ENCODE measurements at places on chromosomes 5 and 9. TPM values are rescaled to one million over a fixed set of nuclear protein-coding genes. Genes with fewer than 3 reads are reported as not detected.

The SEMA5A gene
- 6.4 TPM for total RNA-seq

The NTRK2 gene
- under 0.01 TPM for total RNA-seq

The HABP4 gene
- 19.3 TPM for total RNA-seq

The ASPN gene
- not detected for total RNA-seq

The KCNMB1 gene
- total RNA-seq = not detected

The C9orf40 gene
- 7.3 TPM for total RNA-seq

The TRIM41 gene
- 12.2 TPM for total RNA-seq

The POU4F3 gene
- not detected for total RNA-seq

The CDX1 gene
- not detected for total RNA-seq

The PPIP5K2 gene
- total RNA-seq = 24.8 TPM

The ZNG1E gene
- total RNA-seq = 19.2 TPM

The NINJ1 gene
- 52.2 TPM for total RNA-seq

The PCDHB4 gene
- total RNA-seq = not detected

The LHX6 gene
- not detected for total RNA-seq

The DDX4 gene
- total RNA-seq = not detected

The C9orf153 gene
- not detected for total RNA-seq

The CTSV gene
- total RNA-seq = 0.89 TPM

The ABO gene
- total RNA-seq = not detected

The TNC gene
- 39.7 TPM for total RNA-seq

The GABBR2 gene
- 4.0 TPM for total RNA-seq

The DAB2IP gene
- total RNA-seq = 10.1 TPM

The C1QTNF2 gene
- total RNA-seq = 0.74 TPM

The SOX30 gene
- total RNA-seq = 0.15 TPM

The PCDHB6 gene
- total RNA-seq = not detected

The PCDHA11 gene
- total RNA-seq = not detected

The TTC23L gene
- under 0.01 TPM for total RNA-seq

The FOXD4L5 gene
- not detected for total RNA-seq

The ERAP2 gene
- total RNA-seq = 14.9 TPM

The LCN6 gene
- total RNA-seq = not detected

The GRM6 gene
- total RNA-seq = not detected

The SPINK13 gene
- total RNA-seq = not detected

The SLC1A3 gene
- 2.7 TPM for total RNA-seq

The HAPLN1 gene
- 2.7 TPM for total RNA-seq

The NUDT12 gene
- 11.3 TPM for total RNA-seq

The LHX2 gene
- 0.15 TPM for total RNA-seq

The ACSL6 gene
- not detected for total RNA-seq
